Activated naive CD4-positive, alpha-beta T cell (primary cell): ENCODE measurements at places on chromosomes 16 and 17.

DNA sequence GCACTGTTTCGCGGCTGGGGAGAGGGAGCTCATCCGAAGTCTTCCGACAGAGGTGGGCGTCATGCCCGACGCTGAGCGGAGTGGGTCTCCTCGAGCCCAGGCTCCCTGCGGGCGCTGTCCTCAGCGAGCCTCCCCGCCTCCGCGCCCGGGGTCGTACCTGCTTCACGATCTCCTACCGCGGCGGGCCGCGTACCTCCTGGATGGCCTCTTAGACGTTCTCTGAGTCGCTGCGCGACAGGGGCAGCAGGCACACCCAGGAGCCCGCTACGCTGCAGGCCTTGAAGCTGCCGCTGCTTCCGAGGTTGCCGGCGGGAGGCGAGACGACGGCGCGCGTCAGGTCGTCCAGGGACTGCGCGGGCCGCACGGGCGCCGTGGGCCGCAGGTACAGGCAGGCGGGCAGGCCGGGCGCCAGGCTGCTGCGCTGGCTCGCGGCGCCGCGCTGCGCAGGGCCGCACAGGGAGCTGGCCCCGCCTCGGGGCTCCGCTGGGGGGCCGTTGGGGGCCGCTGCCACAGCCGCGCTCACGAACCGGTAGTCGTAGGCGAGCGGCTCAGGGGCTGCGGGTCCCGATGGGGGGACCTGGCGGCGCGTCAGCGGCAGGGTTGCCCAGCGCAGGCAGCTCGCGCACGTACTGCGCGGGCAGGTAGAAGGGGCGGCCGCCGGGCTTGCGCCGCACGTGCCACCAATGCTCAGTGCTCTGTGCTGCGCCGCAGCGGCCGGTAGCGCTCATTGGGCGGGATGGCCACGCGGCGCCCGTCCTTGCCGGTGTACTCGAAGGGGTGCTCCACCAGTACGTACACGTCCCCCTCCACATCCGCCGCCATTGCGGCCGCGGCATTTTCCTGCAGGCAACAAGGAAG, 116.4 kb upstream of the SMURF2 start:
- DNase-seq = no peak

GRCh38 chr17:65587534-65588180, 26.2 kb upstream of the AXIN2 start:
- no peak for DNase-seq

- no peak for DNase-seq
Measured at GRCh38 chr17:9557161-9557755, 18.4 kb downstream of the STX8 start.

GRCh38 chr17:66777689-66778225, 57.2 kb upstream of the CACNG5 start:
- no peak for DNase-seq

DNA sequence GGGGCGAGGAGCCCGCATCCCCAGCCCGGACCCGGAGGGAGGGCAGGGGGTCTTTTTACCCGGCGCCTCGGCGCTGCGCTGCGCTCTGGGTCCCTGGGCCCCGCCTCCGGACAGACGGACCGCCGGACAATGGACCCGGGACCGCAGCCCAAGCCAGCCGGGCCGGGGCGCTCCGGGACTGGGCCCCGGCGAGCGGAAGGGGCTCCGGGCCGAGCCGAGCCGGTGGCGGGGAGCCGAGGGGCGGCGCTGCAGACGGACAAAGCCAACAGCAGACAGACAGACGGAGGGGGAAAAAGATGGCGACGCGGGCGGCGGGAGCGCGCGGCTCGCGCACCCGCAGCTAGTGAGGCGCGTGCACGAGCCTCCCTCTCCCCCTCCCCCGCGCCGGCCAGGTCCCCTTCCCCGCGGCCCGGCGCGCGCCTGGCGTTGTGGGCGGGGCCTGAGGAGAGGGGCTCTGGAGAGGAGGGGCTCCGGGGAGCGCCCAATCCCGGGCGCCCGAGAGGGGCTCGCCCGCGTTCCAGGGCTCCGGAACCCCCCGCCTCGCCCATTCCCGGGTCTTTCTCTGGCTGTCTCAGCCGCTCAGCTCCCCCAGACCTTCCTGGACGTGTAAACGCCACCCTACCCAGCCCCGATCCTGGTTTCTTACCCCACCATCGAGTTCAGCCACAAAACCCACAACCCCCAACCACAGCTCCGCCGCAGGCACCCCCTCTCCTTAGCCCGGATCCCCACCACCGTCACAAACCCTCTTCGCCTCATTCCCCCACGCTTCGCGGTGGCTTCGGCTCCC, at the start of gene ZNF821:
TSS of gene ZNF821 (minus strand) at position 334 of the 790 bp plus-strand sequence. CDS start 4,236 bp downstream, outside the sequence.
- peak; percentile 32 for DNase-seq

GRCh38 chr17:41178341-41178740, 320 bp upstream of the KRTAP4-2 start:
- no peak for DNase-seq
